ENCODE measurements at places on chromosomes 2 and 18.
A peak's percentile ranks its signal among the peaks of the same experiment; 100 is the strongest.

- DNase-seq: no peak
Measured at GRCh38 chr2:190379249-190379964, 28.7 kb upstream of the MFSD6 start.

DNA sequence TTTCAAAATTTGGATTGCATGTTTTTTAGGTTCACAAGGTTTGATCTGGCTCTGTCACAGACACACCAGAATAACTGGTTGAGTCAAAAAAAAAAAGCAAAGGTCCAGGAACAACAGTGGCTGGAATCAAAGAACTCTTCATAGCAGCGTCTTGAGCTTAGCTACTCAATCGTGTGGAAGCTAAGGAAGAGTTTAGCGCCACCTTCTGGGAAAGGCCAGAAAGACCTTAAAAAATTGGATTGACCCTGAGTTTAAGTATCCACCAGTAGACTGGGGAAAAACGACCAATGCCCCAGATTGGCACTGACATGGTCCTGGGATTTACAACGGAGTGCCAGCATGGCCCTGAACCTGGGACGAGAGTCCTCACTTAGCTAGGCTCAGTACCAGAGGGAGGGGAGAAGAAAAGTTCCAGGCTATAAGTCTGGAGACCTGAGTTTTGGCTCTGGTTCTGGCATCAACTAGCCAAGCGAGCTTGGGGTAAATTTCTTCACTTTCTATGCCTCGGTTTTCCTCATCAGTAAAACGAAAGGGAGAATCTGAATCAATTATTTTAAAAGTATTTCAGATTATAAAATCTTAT, 71.1 kb upstream of the TFCP2L1 start:
- peak; percentile 25 for DNase-seq

GRCh38 chr2:233691443-233692433, 952 bp upstream of the UGT1A6 start:
- no peak for DNase-seq

DNA sequence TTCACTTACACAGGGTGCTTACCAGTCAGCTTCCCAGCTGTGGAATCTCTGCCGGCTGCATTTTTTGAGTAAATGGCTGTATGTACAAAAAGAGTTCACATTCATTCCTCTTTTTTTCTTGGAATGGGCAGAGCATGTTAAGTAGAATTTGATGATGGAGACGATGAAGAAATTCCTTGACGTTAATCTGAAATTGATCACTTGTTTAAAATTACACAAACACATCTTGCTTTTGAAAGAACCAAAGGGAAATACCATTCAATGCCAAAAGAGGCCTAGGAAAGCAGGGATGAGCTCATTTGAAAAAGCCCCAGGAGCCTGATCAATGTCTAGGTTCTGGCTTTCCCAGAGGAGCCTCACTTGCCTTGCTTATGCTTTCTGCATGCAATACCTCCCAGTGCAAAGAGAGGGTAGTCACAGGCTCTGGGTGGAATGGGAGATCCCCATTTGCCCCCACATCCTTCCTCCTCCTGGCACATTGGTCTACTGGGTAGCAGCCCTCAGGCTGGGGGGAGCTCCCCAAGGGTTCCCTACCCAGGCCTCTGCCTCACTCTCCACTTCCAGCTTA, 12.3 kb upstream of the SMAD7 start:
- no peak for DNase-seq

GRCh38 chr2:54074606-54075341, 40.6 kb upstream of the ACYP2 start:
- DNase-seq: no peak

GRCh38 chr2:18455236-18455862, 105.1 kb downstream of the RDH14 start:
- DNase-seq: no peak

- DNase-seq: no peak
Measured at GRCh38 chr2:235876099-235876679, 292.0 kb downstream of the GBX2 start.

- no peak for DNase-seq
Measured at GRCh38 chr2:66541646-66542045, 106.7 kb downstream of the MEIS1 start.

- DNase-seq: no peak
Measured at GRCh38 chr18:74382481-74383017, 66.9 kb downstream of the C18orf63 start.

DNA sequence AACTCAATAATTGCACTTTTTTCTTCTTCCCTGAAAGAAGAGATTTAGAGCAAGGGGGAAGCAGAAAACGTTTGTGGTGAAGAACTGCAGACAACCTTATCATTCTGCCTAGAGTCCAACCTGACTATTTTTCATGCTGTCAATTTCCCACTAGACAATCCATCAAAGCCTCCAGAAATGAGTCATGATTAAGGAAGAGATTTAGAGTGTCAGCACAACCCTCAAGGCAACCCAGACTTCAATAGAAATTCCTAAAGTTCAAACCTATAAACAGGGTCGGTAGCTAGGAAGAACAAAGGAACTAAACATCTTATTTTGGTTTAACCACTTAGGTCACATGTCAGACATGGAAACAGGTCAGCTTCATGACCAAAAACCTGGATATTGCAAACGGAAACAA, 86.9 kb downstream of the SLC25A12 start:
- DNase-seq: no peak

GRCh38 chr2:8488001-8488738, 193.7 kb upstream of the ID2 start:
- peak; percentile 75 for DNase-seq

DNA sequence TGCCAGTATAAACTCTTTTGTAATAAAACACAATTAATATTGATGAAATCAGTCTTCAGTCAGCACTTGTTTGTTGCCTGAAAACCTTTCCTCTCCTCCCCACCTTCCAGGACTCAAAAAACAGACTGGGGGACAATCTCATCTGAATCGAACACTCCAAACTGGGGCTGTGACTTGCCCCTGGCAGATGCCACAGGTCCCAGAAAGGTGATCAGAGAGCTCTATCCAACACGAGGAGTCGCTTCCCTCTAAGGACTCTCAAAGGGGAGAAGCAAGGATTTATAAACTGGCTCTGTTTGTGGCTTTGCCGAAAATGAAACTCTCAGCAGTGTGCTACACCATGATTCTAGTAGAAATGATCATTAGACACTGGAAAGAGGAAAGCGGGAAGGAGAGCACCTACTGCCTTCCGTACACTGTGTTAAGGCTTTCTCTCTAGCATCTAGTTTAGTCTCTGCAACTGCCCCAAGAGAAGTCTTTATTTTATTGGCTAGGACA, 199.2 kb downstream of the TGIF1 start:
- DNase-seq: no peak

DNA sequence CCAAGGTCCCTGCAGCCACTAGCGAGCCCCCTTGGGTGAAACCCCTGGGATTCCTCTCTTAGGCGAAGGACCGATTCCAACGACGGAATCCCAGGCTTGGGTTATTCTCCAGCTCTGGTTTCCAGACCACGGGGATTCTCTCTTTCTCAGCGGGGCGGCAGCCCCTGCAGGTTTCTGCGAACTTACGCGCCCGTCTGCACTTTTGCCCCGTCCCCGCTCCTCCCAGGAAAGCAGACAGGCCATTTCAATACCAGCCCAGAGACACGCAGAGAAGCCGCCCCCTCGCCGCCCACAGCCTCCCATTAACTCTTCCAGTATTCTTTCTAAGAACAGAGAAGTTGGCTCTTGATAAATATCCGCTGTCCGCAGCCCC, 1.2 kb downstream of the CBLN2 start:
- DNase-seq: peak; percentile 6
